ENCODE measurements at places on chromosomes 2 and 18.

DNA sequence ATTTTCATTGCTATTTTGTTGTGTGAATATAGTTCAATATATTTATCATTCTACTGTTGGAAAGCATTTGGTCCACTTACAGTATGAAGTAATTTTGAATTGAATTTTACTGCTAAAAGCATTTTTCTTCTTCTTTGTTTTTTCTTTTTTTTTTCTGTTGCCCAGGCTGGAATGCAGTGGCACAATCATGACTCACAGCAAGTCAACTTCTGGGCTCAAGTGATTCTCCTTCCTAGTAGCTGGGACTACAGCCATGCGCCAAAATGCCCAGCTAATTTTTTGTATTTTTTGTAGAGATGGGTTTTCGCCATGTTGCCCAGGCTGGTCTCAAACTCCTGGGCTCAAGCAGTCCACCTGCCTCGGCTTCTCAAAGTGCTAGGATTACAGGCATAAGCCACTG lies 2.4 kb upstream of the ETAA1 start:
- DNase-seq, result peak; percentile 79

DNA sequence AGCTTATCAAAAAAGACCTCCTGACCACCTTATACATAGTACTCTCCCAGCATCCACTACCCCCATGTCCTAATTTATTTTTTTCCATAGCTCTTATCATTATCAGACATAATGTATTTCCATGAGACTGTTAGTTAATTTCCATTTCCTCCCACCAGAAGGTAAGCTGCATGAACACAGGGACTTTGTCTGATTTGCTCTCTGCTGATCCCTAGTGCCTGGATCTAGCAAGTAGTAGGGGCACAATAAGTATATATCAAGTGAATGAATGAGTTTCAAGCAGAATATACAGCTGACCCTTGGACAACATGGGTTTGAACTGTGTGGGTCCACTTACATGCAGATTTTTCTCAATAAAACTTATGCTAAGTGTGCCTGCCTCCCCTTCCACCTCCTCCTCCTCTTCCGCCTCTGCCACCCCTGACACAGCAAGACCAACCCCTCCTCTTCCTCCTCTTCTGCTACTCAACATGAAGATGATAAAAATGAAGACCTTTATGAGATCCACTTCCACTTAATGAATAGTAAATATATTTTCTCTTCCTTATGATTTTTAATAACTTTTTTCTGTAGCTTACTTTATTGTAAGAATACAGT lies 53.8 kb downstream of the CTAGE1 start:
- peak; percentile 34 for DNase-seq

GRCh38 chr18:55461848-55462247 lies 126.1 kb downstream of the TCF4 start:
- no peak for DNase-seq

DNA sequence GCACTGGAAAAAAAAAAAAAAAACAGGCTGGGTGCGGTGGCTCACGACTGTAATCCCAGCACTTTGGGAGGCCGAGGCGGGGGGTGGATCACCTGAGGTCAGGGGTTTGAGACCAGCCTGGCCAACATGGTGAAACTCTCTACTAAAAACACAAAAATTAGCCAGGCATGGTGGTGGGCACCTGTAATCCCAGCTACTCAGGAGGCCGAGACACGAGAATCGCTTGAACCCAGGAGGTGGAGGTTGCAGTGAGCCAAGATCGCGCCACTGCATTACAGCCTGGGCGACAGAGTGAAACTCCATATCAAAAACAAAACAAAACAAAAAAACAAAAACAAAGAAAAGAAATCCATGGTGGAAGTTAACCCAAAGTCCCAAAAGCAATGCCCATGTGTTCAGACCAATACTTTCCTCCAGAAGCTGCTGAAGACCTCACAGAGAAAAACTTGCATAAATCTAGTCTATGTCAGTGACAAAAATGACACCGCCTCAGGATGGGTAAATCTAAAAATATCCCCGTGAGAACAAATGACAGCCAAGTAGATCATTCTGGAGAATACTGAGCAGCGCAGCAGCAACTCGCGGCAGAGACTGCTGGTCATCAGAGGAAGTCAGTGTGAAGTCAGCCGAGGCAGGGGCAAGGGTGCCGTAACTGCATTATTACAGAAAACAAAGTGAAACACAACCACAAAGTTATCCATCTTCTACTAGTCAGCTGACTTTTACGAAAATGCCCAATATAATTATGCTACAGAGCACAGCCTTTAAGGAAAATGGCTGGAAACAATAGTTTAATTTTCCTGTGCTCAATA lies 41.0 kb downstream of the LPIN2 start:
- DNase-seq, result no peak

- no peak for DNase-seq
Measured at GRCh38 chr2:231664727-231665126, 43.6 kb upstream of the PTMA start.

DNA sequence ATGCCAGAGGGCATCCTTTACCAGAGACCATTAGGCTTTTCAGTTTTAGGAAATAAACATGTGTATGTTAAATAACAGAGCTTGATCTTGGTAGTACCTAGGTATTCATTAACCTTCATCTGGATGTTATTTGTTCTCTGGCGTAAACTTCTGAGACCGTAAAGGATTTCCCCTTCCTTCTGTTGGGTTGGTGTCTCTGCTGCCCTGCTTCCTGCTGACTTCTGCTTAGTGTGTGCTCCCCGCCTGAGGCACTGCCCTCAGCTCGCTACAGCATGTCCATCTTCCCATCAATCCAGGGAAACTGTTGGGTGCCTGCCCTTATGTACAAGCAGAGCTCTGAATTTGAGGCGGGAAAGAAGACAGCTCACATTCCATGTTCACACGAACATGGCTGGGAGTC lies 177.9 kb downstream of the TPGS2 start:
- no peak for DNase-seq

- no peak for DNase-seq
Measured at GRCh38 chr2:179664972-179665812, 196.2 kb downstream of the ZNF385B start.

DNA sequence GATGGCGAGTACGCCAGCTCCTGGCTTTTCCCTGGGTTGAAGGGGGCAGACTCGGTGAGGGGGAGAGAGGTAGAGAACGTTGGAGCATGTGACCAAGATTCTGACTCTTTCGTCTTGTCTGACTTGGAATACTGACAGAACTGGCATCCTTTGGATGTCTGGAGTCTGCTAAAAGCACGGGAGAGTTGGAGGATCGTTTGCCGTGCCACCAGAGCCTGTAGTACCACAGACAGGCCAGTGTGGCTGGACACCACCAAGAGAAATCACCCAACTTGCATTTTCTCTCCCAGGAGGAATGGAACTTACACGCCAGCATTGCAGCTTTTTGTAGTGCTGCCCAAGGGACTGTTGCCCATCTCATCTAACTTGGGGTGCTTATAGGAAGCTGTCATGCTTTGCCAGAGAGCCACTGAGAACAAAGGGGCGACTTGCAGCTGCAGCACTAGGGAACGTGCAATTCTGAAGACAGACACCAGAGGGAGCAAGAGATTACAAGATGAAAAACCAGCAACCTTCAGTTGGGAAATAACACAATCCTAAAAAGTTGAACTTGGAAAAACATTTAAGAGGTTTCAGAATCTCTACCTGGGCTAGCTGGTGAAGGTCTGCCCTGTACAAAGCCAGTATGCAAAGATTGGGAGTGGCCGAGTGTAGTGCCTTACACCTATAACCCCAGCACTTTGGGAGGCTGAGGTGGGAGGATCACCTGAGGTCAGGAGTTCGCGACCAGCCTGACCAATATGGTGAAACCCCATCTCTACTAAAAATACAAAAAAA lies 24.1 kb downstream of the PSMG2 start:
- DNase-seq, result peak; percentile 65

- DNase-seq, result no peak
Measured at GRCh38 chr2:166536111-166536510, 42.1 kb upstream of the SCN7A start.

- DNase-seq, result no peak
Measured at GRCh38 chr2:205212357-205212756, 469.9 kb upstream of the NRP2 start.

DNA sequence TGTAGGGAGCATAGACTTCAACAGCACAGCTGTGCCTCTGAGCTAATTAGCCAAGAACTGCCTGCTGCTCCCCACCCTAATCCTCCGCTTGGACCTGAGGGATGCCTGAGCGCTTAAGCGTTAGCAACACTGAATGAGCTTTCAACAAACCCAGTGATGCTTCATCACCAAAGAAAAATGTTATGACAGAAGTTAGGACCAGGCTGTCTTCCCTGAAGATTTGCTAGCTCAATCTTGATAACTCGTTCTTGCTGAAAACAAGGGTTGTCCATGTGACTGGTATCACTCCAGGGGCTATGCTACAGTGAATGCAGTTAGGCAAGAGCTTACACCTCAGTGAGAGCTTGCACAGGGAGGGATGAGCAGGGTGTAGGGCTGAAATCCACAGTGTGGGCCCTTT lies 190.7 kb upstream of the SIX2 start:
- no peak for DNase-seq

DNA sequence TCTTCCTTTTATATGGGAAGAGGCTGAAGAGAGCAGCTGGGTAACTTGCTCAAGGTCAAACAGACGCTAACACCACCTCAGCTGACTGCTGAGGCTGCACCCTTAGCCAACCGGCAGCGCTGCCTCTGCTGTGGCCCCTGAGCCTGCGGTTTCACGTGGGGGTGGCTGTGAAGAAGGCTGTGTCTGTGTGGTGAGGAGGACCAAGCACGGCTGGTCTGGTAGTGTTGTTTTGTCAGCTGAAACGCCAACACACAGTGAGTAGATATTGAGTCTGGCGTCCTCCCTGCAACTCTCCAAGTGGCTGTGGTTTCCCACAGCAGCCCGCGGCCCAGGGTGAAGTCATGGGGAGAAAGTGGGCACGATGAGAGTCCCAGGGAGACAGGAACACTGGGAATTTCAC lies 69.6 kb downstream of the THNSL2 start:
- no peak for DNase-seq

GRCh38 chr2:11024259-11024645 lies 112.5 kb downstream of the KCNF1 start:
- no peak for DNase-seq

- no peak for DNase-seq
Measured at GRCh38 chr2:112277596-112278220, 2.3 kb downstream of the ZC3H6 start.

DNA sequence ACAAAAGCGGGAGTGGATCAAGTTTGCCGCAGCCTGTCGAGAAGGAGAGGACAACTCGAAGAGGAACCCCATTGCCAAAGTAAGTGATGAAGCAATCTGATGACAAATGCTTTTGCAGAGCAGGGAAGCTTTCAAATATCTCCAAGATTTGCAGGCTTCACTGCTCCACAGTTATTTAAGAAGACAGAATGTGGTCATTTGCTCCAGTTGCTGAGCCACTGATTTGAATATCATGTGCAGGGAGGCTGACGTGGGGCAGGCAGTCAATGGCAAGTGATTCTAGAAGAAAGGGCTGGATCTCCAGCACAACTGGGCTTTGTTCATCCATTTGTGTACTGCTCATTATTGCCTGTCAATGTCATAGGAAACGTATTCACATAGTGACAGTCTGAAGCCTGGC lies 10.2 kb downstream of the DSG4 start:
- DNase-seq, result no peak

DNA sequence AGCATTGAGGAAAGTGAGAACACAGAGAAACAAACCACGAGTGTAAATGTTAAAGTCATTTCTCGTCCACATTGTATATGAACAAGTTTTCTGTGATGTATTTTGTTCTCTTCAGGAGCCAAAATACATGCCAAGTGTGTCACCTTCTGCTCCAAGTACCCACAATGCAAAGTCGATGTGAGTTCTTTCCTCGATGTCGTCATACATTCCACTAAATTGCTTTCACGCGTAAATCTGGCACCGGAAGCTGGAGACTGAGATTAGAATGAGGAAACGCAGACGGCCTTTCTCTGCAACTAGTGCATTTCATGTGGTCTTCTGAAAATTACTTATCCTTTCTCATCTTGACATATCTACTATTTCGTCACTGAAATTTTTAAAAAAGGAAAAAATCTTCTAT lies 118.5 kb upstream of the SALL3 start:
- DNase-seq, result no peak

DNA sequence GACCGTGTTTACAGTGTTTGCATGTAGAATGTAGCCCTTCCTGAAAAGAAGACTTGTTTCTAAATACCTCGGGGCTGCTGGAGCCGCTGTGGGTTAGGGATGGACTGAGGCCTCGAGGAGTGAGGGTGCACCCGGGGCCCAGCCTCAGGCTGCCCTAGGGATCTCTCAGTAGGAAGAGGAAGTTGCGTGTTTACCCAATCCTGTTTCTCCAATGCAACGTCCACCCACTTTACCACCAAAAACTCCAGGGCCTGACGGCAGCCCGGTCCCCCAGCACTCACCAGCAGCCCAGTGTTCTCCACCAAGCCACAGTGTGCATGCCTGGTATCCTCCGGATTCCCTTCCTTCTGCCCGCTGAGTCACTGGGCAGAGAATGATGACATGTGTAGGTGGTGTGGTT lies 255.8 kb downstream of the GLI2 start:
- no peak for DNase-seq

- DNase-seq, result peak; percentile 5
Measured at GRCh38 chr2:241981076-241981700, 111.7 kb downstream of the RTP5 start.

DNA sequence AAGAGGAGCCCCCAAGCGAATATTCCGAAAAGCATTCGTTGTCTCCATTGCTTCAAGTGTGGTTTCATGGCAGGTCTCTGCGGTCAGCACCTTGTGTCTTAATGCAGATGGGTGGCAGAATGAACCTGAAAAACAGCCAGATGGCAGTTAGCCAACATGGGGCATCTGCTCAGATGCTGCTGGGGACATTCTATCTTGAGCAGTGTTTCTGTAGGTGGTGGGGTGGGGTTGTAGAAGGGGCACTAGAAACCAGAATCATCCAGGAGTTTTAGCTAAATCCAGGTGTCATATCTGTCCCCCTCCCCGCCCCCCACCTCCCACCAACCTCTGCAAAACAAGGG lies 42.1 kb downstream of the ST6GAL2 start:
- no peak for DNase-seq
